Astrocyte (in vitro differentiated cells and primary cell): ENCODE measurements at places on chromosomes 5 and 9.

GRCh38 chr5:90682278-90682677 lies 123.7 kb downstream of the ADGRV1 start:
- DNase-seq: no peak

DNA sequence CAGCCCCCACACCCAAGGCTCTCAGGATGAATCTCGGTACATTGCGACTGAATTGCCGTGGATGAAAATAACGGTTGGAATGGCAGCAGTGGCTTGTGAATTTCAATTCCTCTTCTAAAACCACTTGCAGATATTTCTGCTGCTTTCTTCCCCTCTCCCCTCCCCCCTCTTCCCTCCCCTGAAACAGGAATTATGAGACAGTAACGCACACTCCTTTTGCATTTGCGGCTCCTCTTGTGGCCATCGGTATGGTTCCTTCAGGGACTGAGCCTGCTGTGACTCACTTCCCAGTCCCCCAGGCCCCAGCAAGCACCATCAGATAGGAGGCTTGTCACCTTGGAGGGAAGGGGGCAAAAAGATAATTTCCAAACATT lies 9.7 kb downstream of the DCANP1 start:
- peak; percentile 32 for DNase-seq

DNA sequence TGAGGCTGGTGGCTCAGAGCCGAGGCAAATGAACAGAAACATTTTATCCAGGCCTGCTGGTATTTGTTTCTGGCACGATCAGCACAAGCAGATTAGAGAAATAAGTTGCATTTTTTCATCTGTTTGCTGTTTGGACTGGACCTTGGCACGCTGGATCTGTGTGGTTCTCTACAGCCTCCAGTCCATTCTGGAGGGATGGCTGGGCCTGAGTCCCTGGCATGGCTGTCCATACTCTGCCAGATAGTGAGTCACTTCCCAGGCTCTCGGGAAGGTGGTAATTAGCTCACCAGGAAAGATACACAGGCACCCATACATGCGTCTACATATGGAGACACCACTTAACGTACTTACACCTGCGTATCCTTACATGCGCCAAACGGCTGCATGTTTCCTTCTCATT lies 78.6 kb downstream of the SPRY4 start:
- peak; percentile 88 for DNase-seq

- no peak for DNase-seq
Measured at GRCh38 chr5:54108136-54108535, 202.2 kb downstream of the ARL15 start.

DNA sequence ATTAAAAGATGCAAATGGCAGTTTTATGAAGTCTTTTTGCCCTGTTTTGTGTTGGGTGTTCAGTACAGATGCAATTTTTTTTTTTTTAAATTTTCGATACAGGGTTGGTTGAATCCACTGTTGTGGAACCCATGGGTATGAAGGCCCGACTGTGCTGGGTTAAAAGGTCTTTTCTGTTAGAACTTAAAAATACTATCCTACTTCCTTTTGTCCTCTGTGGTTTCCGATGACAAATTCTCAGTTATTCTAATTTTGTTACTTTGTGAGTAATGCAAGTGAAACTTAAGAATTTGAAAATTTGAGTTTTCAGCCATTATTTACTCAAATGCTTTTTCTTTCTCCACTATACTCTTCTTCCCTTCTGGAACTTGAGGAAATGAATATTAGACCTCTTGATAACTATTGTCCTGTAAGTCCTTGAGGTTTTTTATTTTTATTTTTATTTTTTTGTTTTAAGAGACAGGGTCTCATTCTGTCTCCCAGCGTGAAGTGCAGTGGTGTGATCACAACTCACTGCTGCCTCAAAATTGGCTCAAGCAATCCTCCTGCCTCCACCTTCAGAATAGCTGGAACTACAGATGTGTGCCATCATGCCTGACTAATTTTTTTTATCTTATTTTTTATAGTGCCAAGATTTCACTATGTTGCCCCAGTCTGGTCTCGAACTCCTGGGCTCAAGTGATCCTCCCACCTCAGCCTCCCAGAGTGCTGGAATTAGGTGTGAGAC lies 67.5 kb downstream of the ZCCHC7 start:
- no peak for DNase-seq

GRCh38 chr9:22211588-22212360 lies 202.7 kb upstream of the CDKN2B start:
- DNase-seq: peak; percentile 97

DNA sequence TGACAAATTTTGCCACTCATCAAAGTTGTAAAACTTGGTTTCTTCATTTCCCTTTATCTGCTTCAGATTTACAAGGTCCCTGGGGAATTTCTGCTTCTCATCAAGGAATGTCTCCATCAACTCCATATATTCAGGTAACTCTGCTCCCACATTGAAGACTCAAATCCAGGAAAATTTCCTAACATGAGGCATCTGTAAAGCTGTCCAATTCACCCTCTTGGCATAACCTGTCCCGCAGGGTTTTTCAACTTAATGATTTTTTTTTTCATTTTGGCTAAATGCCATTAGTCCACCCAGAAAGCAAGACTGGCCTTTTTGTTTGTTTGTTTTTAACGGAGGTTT lies 50.2 kb upstream of the SLC30A5 start:
- DNase-seq: no peak

GRCh38 chr9:5608298-5609225 lies 20.3 kb upstream of the RIC1 start:
- DNase-seq: no peak

DNA sequence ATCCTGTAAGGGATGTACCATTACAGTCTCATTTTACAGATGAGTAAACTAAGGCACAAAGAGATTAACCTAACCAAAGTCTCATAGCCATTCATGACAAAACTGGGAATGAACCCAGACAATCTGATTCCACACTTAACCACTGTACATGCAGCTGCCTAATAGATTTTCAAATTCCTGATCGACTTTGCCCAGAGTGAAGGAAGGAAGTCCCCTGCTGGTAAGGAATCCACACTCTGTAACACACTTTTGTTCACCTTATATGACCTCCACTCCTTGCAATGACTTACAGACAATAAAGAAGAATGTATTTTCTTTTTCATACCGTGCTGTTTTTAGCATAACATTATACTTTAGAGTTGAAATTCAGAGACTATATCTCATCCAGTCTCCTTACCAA lies 31.3 kb upstream of the PLPP6 start:
- DNase-seq: no peak

GRCh38 chr5:131475541-131475941 lies 159.5 kb downstream of the RAPGEF6 start:
- no peak for DNase-seq

GRCh38 chr5:127941646-127942045 lies 141.9 kb upstream of the SLC12A2 start:
- DNase-seq: peak; percentile 12

DNA sequence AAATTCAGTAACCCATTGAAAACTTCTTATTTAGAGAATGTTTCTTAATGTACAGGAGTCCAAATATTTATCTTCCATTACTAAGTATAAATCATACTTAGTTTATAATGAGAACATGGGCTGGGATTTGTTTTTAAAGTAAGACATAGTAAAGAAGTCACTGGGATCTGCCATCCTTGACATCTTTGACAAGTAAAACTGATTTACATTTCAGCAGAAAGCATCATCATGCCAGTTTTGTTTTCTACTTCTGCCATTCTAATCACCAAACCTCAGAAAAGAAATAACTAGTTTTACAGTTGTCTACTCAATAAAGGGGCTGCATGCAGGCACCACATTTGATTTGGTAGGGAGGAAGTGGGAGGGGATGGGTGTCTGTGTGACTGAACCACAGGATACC lies 221.7 kb upstream of the PPP1R2B start:
- no peak for DNase-seq

DNA sequence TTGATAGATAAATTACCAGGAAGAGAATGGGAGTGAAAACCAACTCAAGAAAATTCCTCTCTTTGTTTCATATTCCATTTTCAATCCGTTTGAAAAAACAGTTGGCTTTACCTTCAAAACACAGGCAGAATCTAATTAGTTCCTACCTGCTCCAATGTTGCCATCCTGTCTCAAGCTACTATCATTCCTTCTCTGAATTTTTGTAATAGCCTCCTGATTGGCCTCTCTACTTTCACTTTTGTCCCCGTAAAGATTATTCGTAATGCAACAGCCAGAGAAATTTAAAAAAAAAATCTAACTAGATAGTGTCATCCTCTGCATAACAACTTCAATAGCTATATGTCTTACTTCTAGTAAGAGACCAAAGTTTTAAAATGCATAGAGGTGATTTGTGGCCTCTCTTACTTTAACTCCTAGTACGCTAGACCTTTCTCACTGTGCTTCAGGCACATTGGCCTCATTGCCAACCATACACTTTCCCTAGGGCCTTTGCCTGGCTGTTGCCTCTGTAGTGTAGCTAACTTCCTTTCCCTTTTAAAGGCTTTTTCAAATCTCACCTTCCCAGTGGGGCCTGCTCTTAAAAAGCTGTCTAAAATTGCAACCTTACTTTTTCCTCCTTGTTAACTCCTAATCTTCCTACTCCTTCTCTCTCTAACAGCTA lies 311.3 kb upstream of the GRIN3A start:
- no peak for DNase-seq

- DNase-seq: peak; percentile 39
Measured at GRCh38 chr5:96133341-96134079, 171.9 kb upstream of the ELL2 start.

DNA sequence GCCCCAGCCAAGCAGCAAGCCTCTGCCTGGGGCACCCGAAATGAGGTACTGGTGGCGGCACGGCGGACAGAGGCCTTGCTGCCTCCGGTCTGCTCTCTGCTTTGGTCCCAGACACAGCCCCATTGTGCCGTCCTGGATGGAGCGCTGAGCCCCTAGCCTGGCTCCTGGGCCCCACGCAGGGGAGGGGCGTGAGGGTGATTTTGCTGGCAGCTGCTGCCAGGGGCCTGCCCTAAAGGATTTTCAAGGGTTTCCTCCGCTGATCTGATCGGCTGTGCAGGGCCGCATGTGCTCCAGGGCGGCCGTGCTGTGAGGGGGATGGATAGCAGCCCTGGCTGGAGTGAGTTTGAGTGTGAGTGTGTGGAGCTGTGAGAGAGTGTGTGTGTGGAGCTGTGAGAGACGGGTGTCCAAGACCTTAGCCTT lies 1.3 kb downstream of the GPSM1 start:
- DNase-seq: peak; percentile 47

DNA sequence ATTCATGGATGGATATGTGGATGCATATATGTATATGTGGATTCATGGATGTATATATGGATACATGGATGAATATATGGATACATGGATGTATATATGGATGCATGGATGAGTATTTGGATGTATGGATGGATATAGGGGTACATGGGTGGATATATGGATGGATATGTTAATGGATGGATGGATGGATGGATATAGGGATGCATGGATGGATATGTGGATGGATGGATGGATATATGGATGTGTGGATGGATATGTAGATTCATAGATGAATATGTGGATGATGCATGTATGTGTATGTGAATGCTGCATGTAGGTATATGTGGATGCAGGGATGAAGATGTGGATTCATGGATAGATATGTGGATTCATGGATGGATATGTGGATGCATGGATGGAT lies 53.4 kb upstream of the SYNPO start:
- no peak for DNase-seq

- DNase-seq: peak; percentile 67
Measured at GRCh38 chr9:134475011-134475790, 148.9 kb downstream of the RXRA start.

GRCh38 chr9:22041775-22042174 lies 32.7 kb upstream of the CDKN2B start:
- peak; percentile 34 for DNase-seq

DNA sequence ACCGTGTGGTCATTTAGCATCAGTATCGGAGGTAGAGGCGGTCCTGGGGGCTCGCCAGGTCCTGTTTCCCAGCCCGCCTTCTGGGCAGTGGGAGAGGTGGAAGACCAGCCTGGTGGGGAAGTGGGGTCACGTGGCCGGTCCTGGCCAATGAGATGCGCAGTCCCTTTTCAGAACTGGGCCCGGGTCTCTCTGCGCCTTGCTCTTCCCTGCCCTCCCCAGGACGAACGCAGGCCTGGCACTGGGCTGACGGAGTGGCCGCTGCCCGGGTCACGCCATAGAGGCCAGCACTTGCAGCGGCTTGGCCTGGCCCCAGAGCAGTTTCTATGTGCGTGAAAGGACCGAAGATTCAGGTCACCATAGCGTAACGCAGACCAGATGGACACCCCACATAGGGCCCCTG lies 97.6 kb downstream of the OLFM1 start:
- no peak for DNase-seq

GRCh38 chr9:108545436-108545835 lies 310.4 kb downstream of the ACTL7B start:
- no peak for DNase-seq

DNA sequence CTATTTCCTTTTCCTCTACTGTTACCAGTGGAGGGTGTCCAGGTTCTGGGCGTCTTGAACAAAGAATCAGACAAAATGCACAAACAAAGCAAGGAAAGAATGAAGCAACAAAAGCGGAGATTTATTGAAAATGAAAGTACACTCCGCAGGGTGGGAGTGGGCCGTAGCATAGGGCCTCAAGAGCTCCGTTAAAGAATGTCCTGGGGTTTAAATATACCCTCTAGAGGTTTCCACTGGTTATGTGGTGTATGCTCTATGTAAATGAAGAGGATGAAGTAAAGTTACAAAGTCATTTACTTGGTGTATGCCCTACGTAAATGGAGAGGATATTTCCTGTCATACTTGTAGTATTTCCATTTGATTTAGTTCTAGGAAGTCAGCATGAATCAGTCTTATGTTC lies 113.5 kb upstream of the MRPS30 start:
- DNase-seq: no peak

- no peak for DNase-seq
Measured at GRCh38 chr9:116844621-116845020, 157.5 kb downstream of the TRIM32 start.

DNA sequence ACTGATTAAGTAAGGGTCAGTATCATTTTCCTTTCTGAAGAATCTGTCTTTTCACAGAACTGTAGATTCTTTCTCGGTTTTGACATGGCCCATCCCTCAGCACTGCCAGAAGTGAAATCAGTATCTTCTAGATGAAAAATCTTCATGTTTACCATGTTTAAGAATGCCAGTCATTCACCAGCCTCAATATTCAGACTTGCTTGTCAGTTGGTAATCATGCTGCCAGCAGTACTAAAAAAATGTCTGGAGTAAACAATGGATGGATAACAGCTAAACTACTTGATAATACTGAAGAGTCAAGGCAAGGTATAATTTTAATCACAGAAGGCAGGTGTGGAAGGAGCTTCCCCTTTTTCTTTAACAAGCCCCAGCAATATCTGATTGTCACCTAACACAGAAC lies 306.8 kb upstream of the DMAC1 start:
- no peak for DNase-seq

- DNase-seq: no peak
Measured at GRCh38 chr9:79565245-79565644, 6.5 kb upstream of the TLE4 start.

- DNase-seq: no peak
Measured at GRCh38 chr5:10360686-10361085, 7.2 kb downstream of the MARCHF6 start.

GRCh38 chr9:106333481-106333880 lies 529.5 kb upstream of the ZNF462 start:
- DNase-seq: no peak

GRCh38 chr5:28313321-28313951 lies 1275.0 kb upstream of the CDH9 start:
- peak; percentile 4 for DNase-seq
